Colonic mucosa (tissue), 4 donors: ENCODE measurements at places on chromosomes 1 and 21. TPM values are rescaled to one million over a fixed set of nuclear protein-coding genes. Genes with fewer than 3 reads are reported as not detected.

Gene CHRNB2
- total RNA-seq: 0.16 TPM

Gene RPL22
- 314 TPM for total RNA-seq

DNA sequence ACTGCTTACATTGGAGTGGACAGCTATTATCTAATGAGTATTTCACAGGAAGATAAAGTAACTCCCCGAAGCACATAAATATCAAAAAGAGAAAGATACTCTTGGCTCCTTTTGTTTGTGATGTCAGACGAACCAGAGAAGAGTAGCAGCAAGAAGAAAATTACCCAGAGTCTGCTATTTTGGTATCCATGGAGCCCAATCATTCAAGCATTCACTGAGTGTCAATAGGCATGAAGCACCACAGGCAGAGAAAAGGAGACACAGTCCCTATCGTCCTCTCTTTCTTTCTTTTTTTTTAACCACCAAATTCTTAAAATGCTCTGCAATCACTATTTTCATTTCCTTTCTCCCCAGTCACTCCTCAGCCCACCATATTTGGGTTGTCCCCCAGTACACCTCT lies 22.2 kb downstream of the THEMIS2 start:
- H3K27ac ChIP-seq: no peak overlapping the region
- H3K4me1 ChIP-seq: no peaks in the 10 kb centered on the region
- DNase-seq: no peak
- peaks cover 12% of the 10 kb centered on the region for H3K36me3 ChIP-seq

DNA sequence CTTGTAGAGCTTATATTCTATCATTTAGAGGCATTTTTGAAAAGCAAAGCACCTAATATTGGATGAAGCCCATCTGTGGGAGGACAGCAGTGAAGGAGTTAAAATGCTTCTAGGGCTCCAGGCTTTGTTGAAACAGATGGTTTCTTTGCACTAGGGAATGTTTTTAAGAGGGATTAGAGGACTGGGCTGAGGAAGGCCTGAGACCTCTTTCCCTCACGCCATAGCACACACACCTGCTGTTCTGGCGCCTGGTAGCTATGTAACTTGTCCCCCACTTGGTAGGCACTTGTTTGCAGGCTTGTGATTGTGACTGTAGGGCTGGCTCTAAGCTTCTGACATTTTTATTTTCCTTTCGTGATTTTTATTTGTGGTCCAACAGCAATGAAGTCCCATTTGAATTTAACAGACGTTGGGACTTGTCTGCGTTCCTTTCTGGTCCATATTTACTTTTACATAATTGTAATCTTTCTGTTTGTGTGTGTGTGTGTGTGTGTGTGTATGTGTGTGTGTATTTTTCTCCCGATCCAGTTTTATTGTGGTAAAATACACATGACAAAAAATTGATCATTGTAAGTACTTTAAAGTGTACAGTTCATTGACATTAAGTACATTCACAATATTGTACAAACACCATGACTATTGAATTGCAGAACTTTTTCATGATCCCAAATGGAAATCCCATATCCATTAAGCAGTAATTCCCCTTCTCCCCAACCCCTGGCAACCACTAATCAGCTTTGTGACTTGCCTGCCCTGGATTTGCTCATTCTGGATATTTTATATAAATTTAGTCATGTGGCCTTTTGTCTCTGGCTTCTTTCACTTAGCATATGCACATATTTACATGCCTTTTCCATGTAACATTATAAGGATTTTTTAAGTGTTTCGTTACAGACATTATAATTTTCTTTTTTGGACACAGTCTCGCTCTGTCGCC lies 33.5 kb upstream of the MACF1 start:
- no peaks in the 10 kb centered on the region for H3K27me3 ChIP-seq
- DNase-seq: no peak
- no peak overlapping the region for H3K4me3 ChIP-seq
- no peak overlapping the region for H3K27ac ChIP-seq
- no peaks in the 10 kb centered on the region for H3K36me3 ChIP-seq

DNA sequence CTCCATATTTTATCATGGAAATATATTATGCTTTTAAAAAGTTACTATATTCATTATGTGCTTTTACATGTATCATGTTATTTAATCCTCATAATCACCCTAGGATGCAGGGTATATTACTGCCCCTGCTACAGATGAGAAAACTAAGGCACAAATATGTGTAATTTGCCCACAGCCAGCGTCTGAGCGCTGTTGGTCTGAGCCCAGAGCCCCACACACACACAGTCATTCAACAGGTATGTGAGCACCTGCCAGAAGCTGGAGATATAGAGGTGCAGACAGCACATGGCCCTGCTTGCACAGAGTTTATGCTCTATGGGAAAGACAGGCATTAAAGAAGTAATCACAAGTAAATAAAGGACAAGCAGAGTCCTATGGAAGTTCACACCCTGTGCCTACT lies 49.8 kb upstream of the SEC16B start:
- H3K27ac ChIP-seq: no peak overlapping the region
- DNase-seq: no peak
- no peaks in the 10 kb centered on the region for H3K36me3 ChIP-seq
- H3K4me3 ChIP-seq: no peak overlapping the region
- H3K4me1 ChIP-seq: no peaks in the 10 kb centered on the region
- no peaks in the 10 kb centered on the region for H3K27me3 ChIP-seq

DNA sequence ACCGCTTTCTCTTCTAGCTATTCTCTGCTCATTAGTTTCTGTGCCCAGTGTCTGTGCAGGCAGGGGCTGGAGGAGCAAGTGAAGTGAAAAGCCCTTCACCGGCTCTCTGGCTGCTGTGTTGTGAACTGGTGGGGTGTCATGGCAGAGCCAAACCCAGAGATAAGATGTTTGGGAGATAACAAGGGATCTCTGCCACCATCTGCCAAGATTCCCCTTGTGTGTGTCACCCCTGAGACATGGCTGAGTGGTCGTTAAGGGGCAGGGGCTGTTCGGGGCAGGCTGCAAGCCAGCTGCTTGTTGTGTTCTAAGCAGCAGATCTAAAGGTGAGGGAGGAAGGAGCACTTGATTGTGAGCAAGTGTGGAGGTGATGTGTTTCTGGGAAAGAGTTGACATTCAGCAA lies 24.5 kb downstream of the CNIH3 start:
- no peaks in the 10 kb centered on the region for H3K36me3 ChIP-seq
- no peak overlapping the region for H3K27ac ChIP-seq
- no peak for DNase-seq
- H3K4me3 ChIP-seq: no peak overlapping the region
- H3K27me3 ChIP-seq: no peaks in the 10 kb centered on the region
- H3K4me1 ChIP-seq: no peaks in the 10 kb centered on the region
